Gastroesophageal sphincter (tissue), 4 donors: ENCODE measurements at places on chromosomes 5 and 9.

- peak; percentile 96 for ATAC-seq
Measured at GRCh38 chr9:113593682-113594281, 130.3 kb downstream of the RGS3 start.

- ATAC-seq = no peak
Measured at GRCh38 chr9:134571946-134572917, 69.4 kb upstream of the COL5A1 start.

GRCh38 chr9:69342769-69343168, 17.8 kb downstream of the ENTREP1 start:
- ATAC-seq = no peak

DNA sequence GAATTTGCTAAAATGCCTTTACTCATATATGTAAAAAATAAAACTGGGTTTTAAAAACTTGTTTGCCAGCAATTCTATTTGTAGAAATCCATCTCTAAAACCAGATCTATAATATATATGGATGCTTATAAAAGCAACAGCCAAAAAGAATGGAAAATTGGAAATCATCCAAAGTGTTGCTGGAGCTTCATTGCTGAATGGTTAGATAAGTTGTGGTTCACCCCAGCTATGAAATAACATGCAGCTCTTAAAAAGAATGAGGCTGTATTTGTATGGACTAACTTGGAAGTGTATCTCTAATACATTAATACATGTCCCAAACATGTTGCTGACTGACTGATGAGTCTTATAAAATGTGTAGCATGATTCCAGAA, 76.2 kb downstream of the STK10 start:
- ATAC-seq = no peak

- no peak for ATAC-seq
Measured at GRCh38 chr9:69885474-69885929, 64.9 kb downstream of the CFAP95 start.

DNA sequence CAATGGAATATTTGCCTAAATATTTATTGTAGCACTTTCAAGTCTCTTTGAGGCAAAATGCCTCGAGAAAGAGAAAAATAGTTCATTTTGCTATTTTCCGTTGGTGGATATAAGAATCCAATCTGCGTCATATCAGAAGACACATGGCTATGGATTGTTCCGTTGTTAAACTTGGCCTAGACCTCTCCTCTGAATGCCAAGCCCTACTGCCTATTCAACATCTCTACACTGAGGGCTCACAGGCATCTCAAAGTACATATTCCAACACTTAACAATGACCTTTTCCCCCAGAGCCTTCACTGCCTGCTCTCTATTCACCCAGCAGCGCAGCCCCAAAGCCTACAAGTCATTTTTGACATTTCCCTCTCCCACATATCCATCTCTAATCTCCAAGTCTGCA, 350.1 kb downstream of the GLIS3 start:
- ATAC-seq = no peak

DNA sequence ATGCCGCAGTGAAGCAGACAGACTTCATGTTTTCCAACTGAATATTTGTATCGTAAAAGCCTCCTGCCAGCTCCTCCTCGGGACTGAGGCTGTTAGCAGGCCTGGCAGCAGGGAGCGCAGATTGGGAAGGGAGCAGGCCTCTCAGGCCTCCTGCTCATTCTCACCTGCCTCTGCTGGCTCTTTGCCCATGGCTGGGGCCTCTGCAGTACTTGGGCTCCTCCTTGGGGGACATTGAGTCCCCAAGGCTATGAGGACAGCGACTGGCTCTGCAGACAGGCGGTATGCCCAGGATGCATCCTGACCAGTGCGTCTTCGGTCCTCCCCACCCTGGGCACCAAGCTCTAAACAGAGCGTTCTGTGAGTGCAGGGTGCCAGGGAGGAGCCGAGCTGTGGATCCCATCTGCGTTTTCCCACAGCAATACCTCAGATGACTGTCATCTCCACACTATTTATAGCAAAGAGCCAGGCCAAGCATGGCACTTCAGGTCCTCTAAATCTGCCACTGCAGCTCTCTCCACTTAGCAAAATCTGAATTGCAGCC, 38.7 kb downstream of the TSTD2 start:
- ATAC-seq = peak; percentile 32

DNA sequence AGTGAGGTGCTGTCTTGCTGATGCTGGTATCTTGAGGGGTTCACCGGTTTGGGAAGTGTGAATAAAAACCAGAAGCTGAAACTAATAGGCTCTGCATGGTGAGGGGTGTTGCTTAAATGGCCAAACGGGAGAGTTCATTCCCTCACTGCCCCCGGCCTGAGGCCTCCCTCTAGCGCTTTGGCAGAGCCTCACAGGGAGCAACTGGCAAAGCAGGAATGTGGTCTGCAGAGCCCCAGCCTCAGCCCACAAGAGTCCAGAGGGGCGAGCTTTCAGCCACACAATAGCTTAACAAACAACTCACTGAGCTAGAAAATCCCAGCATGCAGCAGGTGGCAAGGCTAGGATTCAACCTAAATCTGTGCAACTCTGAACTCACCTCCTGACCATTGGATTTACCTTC, 234.8 kb downstream of the MED10 start:
- no peak for ATAC-seq

DNA sequence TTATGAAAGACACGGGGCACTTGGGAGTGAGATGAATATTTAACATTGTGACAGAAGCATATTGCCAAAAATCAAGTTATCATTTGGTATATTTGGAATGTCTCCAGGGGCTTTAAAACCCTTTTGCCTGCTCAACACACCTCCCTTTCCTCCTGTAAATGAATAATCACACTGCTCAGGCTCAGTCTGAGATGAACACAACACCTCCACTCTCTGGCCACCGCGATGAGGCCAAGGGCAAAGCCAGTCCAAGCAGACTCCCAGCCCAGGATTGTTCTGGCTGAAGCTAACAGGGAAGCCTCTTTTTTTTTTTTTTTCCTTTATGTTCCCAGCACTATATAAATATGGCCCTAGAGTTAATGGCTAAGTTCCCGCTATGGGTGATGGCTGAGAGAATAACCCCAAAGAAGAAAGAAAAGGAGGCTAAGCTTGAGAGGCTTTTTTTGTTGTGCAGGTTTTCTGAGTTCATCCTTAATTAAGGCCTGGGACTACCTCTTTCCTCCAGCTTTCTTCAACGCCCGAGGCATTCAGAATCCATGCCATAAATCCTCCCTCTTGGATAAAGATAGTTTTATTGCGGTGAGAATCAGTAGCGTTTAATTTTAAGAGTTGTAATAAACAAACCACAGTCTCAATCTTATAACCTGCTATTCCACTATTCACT, 10.5 kb upstream of the ERAP1 start:
- no peak for ATAC-seq

DNA sequence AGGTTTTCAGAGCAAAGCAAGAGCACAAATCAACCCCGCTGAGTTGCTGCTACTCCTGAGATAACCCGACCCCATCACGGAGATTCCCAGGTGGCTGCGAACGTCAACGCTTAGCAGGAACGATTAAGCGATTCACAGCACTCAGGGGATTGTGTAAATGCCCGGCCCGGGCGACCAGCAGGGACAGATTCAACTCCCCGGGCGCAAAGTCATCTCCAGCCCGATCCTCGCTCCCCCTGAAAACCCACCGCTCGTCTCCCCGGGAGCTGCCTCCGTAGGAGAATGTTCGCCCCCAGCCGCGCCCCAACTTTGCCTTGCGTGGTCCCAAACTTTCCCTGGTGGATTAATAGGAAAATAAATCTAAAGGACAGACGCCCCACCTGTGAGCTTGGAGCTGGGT, 685 bp downstream of the SLC24A2 start:
- no peak for ATAC-seq

DNA sequence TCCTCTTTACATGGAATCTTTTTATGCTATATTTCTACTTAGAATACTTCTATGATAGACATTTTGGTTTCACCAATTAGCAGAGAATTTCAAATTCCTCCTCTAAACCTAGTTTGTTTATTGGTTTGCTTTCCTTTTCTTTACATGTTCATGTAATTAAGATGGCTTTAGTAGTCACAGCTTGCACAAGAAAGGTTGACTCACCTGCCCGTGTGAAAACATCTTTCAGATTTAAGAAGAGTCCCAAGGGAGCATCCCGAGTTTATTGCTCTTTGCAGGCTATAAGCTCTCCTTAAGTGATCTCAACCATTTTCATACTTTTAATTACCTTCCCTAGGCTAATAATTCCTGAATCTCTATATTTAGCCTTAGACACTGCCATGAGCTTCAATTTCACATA, 28.9 kb downstream of the TYRP1 start:
- no peak for ATAC-seq

DNA sequence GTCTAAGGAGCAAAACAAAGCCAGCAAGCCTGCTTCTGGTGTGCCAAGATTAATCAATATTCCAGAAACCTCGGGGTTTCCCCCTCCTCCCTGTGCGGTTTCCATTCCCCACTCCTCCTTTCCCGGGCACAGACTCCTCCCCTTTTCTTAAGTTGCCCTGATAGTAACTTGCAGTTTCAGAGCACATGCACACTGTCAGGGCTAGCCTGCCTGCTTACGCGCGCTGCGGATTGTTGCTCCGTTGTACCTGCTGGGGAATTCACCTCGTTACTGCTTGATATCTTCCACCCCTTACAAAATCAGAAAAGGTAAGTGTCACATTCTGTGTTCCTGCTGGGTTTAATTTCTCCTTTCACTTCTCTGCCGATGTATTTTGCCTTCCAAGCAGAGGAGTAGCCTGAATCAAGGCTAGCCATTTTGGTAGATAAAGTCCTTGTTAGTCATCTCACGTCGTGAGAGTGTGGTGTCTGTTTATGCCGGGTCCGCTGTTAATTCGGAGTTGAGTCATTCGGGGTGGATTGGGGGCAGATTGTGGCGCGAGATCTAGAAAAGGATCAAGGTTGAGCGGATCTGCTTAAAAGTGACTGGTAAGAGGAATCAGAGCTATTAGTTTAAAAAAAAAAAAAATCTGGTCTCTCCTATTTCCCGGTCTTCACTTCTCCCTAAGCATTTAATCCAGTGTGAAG, at the start of gene SLC1A3:
TSS of gene SLC1A3 (plus strand) at position 179 of the 686 bp plus-strand sequence. CDS start 1,818 bp downstream, outside the sequence.
- peak; percentile 82 for ATAC-seq

- no peak for ATAC-seq
Measured at GRCh38 chr5:77117161-77117560, 30.1 kb upstream of the ZBED3 start.

GRCh38 chr5:33166948-33167347, 273.8 kb upstream of the TARS1 start:
- ATAC-seq = no peak

GRCh38 chr9:114779352-114779845, 26.4 kb downstream of the TNFSF15 start:
- ATAC-seq = peak; percentile 87

DNA sequence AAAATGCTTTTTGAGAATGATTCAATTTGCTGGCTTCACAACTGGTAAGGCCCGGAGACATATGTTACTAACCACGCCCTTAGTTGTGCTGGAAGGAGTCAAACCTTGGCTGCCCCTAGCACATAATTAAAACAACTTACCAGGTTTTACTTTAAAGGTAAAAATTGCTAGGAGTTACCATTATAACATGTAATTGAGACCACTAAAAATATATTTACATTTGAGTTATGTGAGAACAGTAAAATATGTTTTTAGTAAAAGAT, 435.6 kb upstream of the CDH9 start:
- ATAC-seq = no peak

DNA sequence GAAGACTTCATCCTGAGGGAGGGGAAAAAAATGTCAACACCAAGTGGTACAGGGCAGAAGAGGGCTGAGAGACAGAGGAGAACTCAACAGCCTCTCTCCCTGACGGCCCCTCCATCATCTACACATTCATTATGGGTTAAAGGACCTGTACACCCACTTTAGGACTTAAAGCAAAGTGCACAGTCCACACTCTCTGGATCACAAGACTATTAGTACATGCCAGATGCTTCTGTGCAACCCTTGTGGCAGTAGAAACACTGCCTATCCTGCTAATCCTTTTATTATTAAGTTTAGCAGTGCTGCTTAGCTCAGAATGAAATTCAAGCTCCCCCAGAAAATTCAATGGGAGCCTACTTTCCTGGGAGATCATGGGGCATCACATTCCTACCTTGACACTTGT, 1.9 kb downstream of the FRMD3 start:
- ATAC-seq = no peak

GRCh38 chr5:158914008-158915000, 185.4 kb downstream of the EBF1 start:
- ATAC-seq = no peak

GRCh38 chr5:74139589-74139988, 500.9 kb downstream of the ENC1 start:
- no peak for ATAC-seq
